Fibroblast of villous mesenchyme (primary cell): ENCODE measurements at places on chromosomes 11 and 22. TPM values are rescaled to one million over a fixed set of nuclear protein-coding genes. Genes with fewer than 3 reads are reported as not detected.

LINC01488 gene
- not detected in 2 replicates for total RNA-seq

GRCh38 chr11:44626645-44627044 lies 61.2 kb downstream of the CD82 start:
- DNase-seq, result no peak

CHADL gene
- 0.43 and 0.64 TPM in 2 replicates for total RNA-seq

DNA sequence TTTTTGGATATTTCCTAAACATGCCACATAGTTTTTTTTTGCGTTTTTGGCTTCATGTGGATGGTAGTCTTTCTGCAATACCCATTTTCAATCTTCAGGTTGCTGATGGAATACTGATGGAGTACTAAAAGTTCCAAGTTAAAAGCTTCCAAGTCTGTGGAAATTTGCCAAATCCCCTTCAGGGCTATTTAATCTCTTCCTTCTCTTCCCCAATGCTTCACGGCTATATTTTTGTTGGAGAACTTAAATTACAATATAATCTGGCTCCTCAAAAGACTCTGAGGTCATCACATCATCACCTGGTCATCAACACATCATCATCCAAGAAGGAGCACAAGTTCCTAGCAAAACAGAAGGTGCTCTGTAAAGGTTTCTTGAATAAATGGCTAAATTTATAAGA lies 881.0 kb upstream of the TENM4 start:
- DNase-seq, result no peak

MPPED2 gene
- not detected in 2 replicates for total RNA-seq

DNA sequence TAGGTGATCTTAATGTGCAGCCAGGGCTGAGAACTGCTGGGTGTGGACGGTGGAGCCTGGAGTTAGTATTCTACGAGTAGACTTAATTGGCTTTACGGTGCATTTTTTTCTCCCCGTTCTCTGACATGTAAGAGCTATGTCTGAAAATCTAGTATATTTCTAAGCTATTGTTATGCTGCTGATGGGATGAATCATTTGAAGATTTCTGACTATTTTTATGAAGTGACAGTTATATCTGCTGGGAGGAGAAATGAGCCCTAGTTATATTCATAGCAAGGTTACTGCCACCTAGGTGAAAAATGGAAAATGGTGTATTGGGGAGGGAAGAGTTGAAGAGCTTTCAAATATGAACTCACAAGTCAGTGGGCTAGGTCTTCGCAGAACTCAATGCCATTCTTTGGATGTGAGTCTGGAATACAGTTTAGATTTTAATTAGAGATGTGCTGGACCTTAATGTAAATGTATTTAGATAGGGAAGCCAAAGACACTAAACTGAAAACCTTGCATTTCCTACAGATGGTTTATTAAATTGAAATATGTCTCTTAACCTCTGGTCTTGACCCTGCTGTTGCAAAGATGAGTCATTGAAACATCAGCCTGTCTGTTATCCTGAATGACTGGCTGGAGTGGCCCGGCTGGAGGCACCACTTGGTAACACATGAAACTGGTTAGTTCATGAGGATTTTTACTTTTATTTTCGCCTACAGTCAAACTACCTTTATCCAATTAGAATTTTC lies 293.7 kb downstream of the DDX10 start:
- DNase-seq, result peak; percentile 73

TMEM45B gene
- not detected in 2 replicates for total RNA-seq

- DNase-seq, result peak; percentile 66
Observed at GRCh38 chr22:37497062-37497599, 10.9 kb upstream of the MFNG start.

TCN2 gene
- total RNA-seq, result 3.9 and 7.4 TPM in 2 replicates

DNA sequence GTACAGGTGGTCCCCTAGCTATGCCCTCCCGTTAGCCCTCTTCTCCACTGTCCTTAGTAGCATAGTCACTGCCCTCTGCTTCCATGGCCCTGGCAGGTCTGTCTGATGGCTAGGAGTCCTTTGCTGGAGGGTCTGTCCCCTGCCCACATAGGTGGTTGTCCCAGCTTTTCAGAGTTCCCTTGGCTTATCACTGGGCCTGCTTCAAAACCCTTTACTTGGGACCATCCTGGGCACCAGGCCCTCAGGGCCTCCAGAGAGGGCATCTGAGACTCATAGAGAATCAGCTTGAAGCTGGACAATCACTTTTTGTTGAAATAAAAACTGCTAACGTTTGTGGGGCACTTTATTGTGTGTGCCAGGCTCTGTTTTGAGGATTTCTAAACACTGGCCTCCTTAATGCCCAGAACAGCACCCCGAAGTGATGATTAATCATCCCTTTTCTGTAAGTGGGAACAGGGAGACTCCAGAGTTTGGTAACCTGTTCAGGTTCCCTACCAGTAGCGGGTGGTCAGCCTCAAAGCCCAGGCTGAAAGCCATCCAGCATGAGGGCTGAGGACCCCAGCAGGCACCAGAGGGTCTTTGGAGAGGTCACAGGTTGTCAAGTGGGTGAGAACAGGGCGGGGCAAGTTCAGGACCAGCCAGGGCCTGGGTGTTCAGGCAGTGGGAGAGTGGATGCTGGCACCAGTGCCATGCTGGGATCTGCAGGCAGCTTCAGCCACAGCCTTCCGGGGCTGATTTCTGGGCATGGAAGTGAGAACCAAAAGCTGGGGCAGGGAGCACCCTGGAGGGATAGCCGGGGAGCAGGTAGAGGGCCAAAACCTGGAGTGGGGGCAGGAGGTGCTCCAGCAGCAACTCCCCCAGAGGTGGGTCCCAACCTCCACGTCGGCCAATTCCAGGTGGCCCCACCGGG lies 495 bp upstream of the KCNK4 start:
- no peak for DNase-seq

GRCh38 chr22:48885919-48886305 lies 941.8 kb downstream of the BRD1 start:
- DNase-seq, result no peak

DNA sequence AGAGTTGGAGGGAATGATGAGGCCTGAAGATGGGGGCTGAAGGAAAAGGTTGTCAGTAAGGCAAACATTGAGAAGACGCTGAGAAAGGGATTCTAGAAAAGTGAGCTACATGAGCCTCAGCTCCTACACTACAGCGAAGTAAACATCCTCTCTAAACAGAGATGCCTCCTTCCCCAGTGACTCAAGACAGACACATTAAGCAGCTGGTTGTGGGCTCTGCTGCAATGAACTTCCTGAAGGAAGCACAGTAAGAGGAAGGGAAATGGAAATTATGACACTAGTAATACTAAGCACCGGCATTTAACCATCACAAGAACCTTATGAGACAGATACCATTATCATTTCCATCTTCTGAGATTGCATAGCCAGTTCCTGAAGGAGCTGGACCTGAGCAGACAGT lies 190.5 kb downstream of the C11orf87 start:
- no peak for DNase-seq

- no peak for DNase-seq
Observed at GRCh38 chr22:44005524-44005923, 18.6 kb upstream of the PARVB start.

DNA sequence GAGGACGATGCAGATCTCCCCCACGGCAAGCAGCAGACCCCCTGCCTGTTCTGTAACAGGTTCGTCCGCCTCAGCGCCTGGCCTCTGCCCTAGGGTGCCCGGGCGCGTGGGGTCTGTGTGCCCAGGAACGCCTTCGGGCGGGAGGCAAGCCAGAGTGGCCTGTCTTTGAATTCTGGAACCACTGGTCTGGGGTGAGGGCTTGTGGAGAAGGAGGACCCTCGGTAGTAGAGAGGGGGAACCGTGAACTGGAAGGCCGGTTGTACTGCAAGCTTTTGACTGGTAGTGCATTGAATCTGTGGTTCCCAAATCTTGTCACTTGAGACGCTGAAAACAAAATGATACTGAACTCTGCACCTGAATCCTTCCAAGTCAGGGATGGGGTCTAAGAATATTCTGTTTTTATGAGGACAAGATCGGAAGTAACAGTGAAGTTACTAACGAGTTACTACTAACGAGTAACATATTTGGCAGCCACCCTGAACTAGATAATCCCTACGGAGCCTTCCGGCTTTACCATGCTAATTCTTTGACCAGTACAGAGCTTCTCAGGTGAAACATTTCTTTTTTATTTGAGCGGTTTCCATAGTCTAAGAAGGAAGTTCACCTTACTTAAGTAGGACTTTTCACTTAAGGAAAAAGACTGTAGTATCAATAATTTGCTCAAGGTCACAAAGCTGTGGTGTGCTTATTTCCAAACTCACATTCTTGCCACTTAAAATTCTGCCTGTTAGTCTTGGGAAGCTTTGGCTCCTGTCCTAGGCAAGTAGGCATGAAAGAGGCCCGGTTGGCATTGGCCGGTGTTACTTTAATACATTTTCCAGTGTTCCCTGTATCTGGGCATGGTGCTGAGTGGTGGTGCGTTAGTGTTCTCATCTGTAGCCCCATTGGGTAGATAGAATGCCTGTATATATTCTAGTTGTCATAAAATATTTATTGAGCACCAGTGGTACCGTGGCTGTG lies 860 bp downstream of the PRMT3 start:
- peak; percentile 2 for DNase-seq

GRCh38 chr11:117816846-117817367 lies 7.6 kb downstream of the FXYD2 start:
- no peak for DNase-seq

DNA sequence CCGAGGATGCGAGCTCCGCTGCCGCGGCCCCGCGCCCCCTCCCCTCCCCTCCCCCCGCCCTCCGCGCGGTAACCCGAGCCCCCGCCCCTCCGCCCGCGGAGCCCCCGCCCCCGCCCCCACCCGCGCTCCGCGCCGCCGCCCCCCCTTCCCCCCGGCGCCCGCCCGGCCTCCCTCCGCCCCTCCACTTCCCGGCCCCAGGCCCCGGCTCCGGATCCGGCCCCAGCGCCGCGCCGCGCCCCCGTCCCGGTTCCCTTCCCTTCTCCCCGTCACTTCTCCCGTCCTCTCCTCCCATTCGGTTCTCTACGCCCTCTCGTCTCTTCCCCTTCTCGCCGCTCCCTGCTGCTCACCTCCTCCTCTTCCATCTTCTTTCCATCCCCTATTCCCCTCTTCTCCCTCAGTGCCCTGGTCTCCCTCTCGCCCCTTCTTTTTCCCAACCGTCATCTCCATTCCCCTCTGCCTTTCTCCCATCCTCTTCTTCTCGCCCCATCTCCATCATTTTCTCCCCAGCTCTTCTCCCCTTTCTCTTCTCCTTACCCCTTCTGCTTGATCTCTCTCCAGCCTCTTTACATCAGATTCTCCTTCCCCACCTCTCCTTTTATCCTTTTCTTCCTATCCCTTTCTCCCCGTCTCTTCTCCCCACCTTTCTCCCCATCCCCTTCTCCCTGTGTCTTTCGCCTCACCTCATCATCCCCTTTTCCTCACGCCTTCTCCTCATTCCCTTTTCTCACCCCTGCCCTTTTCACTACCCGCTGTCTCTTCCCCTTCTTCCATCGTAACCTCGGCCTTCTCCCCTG lies at the start of gene DCHS1:
TSS of gene DCHS1 (minus strand) at position 20 of the 794 bp plus-strand sequence. CDS start 14,196 bp downstream, outside the sequence.
- no peak for DNase-seq

TSGA10IP gene
- not detected in 2 replicates for total RNA-seq

- DNase-seq, result no peak
Observed at GRCh38 chr11:73193251-73194033, 24.6 kb upstream of the P2RY2 start.

DYNC2H1 gene
- total RNA-seq, result 39.0 and 44.9 TPM in 2 replicates

POLD4 gene
- 43.2 and 68.9 TPM in 2 replicates for total RNA-seq
